SJSA1 (cell line): ENCODE measurements at places on chromosomes 4 and X. TPM values are rescaled to one million over a fixed set of nuclear protein-coding genes. Genes with fewer than 3 reads are reported as not detected.

- no peak for DNase-seq
- no peak overlapping the region for H3K27ac ChIP-seq
- H3K36me3 ChIP-seq, result no peaks in the 10 kb centered on the region
- H3K4me1 ChIP-seq, result no peaks in the 10 kb centered on the region
- H3K4me3 ChIP-seq, result no peak overlapping the region
- H3K27me3 ChIP-seq, result peaks cover 49% of the 10 kb centered on the region
Measured at GRCh38 chr4:3874028-3874415, 107.8 kb downstream of the ADRA2C start.

Gene ABLIM2
- 0.13 TPM in 1 of 2 replicates, not detected in the other for total RNA-seq

DNA sequence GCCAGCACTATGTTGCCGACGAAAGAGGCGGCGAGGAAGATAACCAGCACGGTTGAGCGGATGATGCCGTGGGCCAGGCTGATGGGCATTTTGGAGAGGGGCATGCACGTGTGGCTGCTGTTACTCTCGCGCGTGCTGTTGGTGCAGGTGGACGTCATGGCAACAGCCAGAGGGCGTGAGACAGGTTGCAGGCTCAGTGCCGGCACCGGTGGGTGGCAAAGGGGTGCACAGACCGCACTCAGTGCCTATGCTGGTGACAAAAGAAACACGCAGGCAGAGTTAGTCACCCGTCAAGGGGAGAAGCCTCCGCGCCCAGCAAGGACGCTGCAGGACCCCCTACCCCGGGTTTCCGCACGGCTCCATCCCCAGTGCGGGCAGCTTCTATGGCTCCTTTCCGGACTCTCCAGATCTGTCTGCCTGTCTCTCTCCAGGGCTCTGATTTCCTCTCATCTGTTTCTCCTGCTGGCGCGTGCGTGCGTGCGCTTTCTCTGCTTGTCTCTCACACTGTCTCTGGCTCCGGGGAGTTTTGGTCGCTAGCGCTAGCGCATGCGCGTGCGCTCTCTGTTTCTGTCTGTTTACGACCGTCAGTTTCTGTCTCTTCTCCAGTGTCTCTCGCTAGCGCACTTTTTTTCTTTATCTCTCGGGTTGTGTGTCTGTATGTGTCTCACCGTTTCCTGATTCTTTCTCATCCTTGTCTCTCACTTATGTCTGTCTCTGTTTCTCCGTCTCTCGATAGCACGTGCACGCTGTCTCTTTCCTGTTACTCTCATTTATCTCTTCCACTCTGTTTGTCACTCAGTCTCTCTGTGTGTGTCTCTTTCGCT lies 2.1 kb downstream of the GPR101 start:
- peaks cover 21% of the 10 kb centered on the region for H3K27me3 ChIP-seq
- DNase-seq, result peak; percentile 9
- H3K27ac ChIP-seq, result no peak overlapping the region
- peak overlapping the region; percentile 22 for H3K4me3 ChIP-seq
- H3K4me1 ChIP-seq, result no peaks in the 10 kb centered on the region

Gene F9
- not detected in 2 replicates for total RNA-seq

DNA sequence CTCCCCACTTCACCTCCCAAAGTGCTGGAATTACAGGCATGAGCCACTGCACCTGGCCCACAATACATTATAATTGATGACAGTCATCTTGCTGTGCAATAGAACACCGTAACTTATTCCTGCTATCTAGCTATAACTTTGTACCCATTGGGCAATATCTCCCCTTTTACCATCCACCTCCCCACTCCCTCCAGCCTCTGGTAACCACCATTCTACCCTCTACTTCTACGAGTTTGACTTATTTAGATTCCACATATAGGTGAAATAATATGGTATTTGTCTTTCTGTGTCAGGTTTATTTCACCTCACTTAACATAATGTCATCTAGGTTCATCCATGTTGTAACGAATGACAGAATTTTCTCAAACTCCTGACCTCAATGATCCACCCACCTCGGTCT lies 8.2 kb upstream of the TEX11 start:
- no peaks in the 10 kb centered on the region for H3K4me1 ChIP-seq
- no peak overlapping the region for H3K4me3 ChIP-seq
- H3K36me3 ChIP-seq, result no peaks in the 10 kb centered on the region
- no peak for DNase-seq
- no peak overlapping the region for H3K27ac ChIP-seq
